NCI-H2171 treated with DMSO at 0.1 percent for 48 hours (cell line): ENCODE measurements at places on chromosomes 13 and 19.
A peak's percentile ranks its signal among the peaks of the same experiment; 100 is the strongest.

- no peak for DNase-seq
These were observed 1.1 kb downstream of the NAA16 start for GRCh38 chr13:41312176-41312500.

DNA sequence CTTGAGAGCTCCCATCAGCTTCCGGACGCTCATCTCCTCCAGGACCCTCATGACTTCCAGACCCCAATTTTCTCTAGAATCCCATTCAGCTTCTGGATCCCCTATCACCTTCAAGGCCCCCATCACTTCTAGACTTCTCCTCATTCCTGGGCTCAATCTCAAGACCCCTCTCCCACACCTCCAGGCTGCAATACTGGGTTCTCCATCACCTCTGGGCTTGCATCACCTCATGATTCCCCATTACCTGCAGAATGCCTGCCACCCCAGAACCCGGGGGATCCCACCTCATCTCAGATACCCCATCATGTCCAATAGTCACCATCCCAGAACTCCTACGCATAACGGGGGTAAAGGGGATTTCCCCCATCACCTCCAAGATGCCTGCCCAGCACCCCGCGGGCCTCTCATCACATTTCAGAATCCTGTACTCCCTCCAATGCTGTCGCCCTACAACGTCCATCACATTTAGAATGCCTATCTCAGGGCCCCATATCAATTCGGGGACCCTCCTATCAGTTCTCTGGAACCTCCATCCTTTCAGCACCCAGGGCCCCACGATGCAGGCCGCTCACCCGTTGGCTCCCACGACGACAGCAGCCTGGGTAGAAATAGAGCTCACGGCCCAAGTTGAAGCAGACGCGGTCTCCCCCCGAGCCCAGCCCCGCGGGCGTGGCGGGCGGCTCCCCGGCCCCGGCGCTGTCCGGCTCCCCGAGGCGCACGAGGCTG, 738 bp downstream of the DMWD start:
- no peak for DNase-seq

DNA sequence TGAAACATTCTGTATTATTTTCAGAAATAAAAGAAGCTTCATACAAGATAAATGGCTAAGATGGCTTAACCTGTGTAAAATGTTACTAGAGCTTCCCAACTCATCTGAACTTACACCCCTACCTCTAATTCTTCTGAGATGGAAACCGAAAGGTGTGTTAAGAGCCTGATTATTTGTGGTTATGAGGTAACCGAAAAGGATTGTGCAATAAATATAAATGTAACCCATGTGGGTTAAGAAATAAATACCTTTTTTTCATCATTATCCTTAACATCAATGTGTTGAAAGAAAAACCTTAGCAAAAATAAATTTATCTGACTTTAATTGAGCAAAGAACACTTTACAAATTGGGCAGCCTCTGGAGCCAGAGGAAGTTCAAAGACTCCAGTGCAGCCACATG, 961.8 kb upstream of the SPRY2 start:
- DNase-seq: no peak

DNA sequence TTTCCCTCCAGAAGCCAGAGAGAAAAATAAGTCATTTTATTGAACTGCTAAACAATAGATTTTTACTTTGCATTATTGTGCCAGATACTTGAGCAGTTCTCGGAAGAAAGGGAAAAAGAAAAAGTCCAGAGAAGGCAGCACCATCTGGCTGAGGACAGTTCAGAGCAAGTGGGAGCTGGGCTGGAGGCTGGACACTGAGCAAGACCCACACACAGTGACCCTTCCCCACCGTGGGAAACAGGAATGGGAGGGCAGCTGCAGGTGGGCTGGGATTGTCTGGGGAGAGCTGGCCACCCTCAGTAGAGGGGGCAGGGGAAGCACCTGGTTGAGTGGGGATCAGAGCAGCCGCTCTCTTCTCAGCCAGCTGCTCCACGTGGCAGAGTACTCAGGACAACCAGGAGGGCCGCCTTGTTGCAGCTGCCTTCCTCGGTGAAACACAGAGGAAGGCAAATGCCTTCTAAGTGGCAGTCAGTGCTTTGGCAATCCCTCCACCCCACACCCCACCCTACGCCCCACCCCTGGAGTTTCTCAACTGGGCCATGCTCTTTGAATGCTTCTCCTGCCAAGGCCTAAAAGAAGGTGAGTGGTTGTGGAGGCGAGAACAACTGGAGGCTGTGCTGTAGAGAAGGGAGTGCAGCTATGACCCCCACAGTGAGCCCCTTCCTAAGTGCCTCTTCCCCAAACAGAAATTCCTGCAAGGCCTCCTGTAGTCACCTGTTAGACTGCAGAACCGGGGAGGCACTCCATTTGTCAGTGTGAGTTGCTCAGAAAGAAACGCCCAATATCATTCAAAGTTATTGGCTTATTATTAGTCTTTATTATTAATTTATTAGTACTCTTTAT, 179.3 kb downstream of the ZIC5 start:
- no peak for DNase-seq

DNA sequence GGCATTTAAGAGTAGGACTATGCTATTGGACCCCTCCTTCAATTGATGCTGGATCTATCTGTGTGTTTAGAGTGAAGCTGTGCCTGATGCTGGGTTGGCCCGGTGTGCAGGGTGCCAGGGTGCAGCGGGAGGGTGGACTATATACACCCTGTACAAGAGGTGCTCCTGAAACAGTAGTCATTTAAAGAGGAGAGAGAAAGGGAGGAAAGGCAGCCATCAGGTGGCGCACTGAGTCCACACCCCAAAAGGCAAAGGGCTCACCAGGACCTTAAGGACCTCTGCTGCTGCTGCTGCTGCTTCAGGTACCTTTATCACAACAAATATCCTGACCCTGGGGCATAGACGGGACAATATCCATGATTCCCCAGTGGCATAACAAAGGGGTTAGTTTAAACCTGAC, 39.4 kb downstream of the ZNF136 start:
- no peak for DNase-seq

DNA sequence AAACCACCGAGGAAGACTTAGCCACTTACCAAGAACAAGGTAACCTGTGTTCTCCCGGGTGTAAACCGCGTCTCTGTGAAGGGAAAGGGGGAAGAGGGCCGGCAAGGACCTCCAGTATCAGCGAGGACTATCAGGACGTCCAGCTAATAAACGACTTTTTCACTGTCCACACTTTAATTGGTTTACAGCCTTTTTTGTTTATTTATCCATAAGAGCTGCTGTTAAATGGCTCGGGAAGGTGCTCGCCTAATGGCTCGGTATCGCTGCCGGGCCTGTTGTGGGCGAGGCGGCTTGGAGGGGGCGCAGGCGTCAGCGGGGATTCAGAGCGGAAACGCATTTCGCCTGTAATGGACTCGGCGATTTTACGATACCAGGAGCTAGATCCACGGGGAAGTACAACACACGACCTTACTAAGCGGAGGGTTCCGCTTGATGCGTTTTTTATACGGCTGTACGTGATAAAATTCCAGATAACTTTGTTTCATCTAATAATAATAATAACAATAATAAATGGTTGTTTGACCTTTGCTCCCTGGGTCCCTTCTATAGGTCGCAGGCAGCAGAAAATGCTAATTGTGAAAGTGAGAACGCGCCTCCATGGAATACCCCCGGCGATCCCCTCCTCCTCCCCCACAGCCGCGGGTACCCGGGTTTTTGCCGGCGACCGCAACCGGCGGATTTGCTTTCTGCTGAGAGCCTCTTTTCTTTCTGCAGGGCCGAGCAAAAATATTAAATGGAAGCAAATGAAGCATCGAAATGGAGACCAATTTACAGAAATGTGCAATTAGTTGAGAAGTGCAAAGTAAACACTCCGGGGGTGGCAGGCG, 2.5 kb upstream of the PDX1 start:
- DNase-seq: no peak

DNA sequence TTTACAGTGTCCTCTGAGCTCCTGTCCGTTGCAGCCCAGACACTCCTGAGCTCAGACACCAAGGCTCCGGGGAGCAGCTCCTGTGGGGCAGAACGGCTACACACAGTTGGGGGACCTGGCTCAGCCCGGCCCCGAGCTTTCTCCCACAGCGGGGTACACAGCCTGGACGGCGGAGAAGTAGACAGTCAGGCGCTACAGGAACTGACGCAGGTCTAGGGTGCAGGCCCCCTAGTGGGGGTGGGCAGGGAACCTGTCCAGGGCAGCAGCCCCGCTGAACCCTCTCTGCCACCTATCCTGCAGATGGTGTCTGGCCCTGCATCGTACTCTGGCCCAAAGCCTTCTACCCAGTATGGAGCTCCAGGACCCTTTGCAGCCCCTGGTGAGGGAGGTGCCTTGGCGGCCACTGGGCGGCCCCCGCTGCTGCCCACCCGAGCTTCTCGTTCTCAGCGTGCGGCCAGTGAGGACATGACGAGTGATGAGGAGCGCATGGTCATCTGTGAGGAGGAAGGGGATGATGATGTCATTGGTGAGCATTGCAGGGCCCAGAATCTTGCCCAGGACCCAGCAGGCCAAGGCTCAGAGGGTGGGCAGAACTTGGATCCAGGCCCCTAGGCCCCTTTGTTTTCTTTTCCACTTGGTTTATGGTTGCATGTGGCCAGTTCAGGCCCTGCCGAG, 12.9 kb upstream of the PRR19 start:
- DNase-seq: no peak

DNA sequence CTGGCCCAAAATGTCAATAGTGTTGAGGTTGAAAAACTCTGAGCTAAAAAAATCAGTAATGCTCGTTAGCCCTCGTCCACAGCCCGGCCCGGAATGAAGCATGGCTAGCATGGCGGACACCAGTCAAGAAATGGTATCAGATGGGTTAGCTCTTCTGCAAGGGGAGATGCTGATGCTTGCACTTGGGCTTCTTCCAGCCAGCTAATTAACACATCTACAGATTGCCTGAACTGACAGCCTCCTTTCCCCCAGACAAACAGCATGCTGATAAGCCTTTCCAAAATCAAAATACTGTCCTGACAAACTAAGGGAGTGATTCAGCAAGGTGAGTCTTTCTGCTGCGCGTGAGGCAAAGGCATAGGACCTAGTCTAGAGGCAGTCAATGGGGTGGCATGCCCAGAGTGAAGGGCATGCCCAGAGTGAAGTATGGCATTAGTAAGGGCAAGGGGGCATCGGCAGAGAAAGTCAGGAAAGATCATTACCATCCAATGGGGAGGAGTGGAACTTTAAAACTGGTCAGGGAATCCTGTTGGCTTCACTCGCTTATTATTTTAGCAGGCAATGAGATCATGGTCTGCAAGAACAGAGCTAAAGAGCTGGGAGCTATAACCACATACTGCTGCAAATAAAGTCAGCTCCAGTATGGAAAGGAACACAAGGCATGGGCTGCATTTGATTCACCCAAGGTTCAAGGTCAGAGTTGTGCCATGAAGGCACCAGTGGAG, 30.2 kb upstream of the UBE2L5 start:
- DNase-seq: no peak

DNA sequence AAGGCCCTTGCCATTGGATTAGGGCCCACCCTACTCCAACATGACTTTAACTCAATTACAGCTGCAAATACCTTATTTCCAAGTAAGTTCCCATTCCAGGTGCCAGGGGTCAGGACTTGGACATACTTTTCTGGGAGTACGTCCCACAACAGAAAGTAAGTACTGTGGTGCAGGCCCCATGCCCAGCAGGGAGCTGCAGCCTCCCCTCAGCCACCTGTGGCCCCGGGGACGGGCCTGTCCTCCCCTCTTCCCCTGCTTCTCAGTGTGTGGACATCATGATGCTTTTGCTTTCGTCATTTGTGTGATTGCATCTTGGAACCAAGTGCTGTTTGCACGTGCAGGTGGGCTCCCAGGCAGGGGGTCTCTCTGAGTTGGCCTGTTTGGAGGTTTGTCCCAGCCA, 31.9 kb downstream of the CRTC1 start:
- no peak for DNase-seq

- DNase-seq: no peak
These were observed 1378.7 kb upstream of the PRR20A start for GRCh38 chr13:55761986-55762385.

GRCh38 chr19:15292847-15293582, 39.3 kb downstream of the BRD4 start:
- DNase-seq: peak; percentile 57

DNA sequence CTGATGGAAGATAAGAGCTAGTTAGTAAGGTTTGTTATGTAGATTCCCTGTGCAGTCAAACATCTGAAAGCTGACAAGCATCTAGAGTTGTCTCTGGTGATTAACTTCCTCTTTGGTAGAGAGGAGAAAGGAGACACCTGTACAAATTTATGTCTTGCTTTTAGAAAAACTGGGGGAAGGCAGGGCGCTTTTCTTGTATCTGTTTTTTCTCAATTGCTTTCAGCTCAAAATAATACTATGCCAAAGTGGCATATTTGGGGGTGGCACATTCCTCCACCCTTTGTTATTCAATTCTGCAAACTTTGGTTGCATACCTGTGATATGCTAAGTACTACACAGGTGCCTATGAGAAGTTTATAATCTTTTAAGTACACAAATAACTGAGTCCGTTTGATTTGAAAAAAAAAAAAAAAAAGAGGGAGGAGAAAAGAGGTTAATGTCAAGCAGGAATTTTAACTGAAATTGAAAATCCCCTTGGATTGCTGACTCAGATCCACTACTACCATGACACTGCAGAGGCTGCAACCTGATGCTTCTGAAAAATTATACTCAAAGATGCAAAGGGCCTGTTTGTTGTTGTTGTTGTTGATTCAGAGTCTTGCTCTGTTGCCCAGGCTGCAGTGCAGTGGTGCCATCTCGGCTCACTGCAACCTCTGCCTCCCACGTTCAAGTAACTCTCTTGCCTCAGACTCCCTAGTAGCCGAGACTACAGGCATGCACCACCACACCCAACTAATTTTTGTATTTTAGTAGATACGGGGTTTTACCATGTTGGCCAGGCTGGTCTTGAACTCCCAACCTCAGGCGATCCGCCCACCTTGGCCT, 164.8 kb upstream of the NBEA start:
- DNase-seq: no peak

- no peak for DNase-seq
These were observed 3.3 kb downstream of the REEP6 start for GRCh38 chr19:1494115-1494815.

DNA sequence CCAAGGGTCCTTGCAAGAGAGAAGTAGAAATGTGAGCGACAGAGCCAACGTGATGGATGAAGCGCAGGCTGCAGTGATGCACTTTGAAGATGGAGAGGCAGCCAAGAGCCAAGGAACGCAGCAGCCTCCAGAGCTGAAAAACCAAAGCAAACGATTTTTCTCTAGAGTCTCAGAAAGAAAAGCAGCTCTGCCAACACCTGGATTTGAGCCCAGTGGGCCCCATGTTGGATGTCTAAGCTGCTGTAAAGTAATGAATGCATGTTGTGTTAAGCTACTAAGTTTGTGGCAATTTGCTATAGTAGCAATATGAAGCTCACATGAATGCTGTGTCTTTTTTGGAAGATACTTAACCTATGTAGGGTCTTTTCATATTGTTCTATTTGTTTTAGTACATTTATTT, 894.3 kb downstream of the EFNB2 start:
- no peak for DNase-seq

- peak; percentile 47 for DNase-seq
These were observed 11.6 kb downstream of the MIR17HG start for GRCh38 chr13:91359111-91359510.

DNA sequence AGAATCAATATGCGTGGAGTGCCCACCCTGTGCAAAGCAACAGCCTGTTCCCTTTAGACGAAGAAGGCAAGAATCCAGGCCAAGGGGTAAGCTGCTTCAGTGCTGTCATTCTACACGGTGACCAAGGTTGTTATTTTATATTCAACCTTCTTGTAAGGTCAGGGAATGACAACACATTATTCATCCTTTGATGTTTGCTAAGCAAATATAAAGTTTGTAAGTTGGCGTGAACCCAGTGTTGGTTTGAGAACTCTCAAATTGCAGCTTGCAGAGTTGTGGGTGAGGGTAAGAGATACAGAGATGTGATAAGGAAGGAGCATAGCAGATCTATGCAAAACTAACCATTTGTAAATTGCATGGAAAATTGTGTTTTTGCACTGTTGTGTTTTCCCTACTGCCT, 436.7 kb downstream of the FGF9 start:
- DNase-seq: no peak

- DNase-seq: no peak
These were observed 330.2 kb downstream of the NDFIP2 start for GRCh38 chr13:79811170-79811569.
